ENCODE measurements at places on chromosomes 5 and 9. TPM values are rescaled to one million over a fixed set of nuclear protein-coding genes. Genes with fewer than 3 reads are reported as not detected.

LCN15 gene
- 0.26 TPM for total RNA-seq

BTNL8 gene
- total RNA-seq, result not detected

MYMK gene
- total RNA-seq, result not detected

HARS1 gene
- 86.5 TPM for total RNA-seq

PCDHA8 gene
- not detected for total RNA-seq

ADAMTSL2 gene
- not detected for total RNA-seq

F12 gene
- total RNA-seq, result 23.9 TPM

LECT2 gene
- total RNA-seq, result not detected

ROR2 gene
- total RNA-seq, result 1.7 TPM

TBC1D2 gene
- total RNA-seq, result 12.4 TPM

SWI5 gene
- 43.6 TPM for total RNA-seq

CATSPER3 gene
- 0.40 TPM for total RNA-seq

FBN2 gene
- total RNA-seq, result 20.5 TPM

GPR21 gene
- total RNA-seq, result not detected

ARHGEF39 gene
- 18.0 TPM for total RNA-seq

UQCRQ gene
- 491 TPM for total RNA-seq

MAMDC2 gene
- 0.43 TPM for total RNA-seq

DEPDC1B gene
- total RNA-seq, result 17.4 TPM

ADAMTS12 gene
- 6.5 TPM for total RNA-seq

ANKRD18A gene
- total RNA-seq, result 12.2 TPM

HAND1 gene
- 0.23 TPM for total RNA-seq

PPP3R2 gene
- not detected for total RNA-seq

MZB1 gene
- total RNA-seq, result not detected

TEX10 gene
- total RNA-seq, result 26.7 TPM

PCDHGA7 gene
- 0.79 TPM for total RNA-seq

MTX3 gene
- total RNA-seq, result 7.2 TPM

SARDH gene
- total RNA-seq, result 0.15 TPM

DBH gene
- not detected for total RNA-seq

PPIC gene
- 17.7 TPM for total RNA-seq
